ENCODE measurements at places on chromosomes 11 and 22.

- DNase-seq: no peak
Observed at GRCh38 chr11:94665116-94665659, 98.0 kb downstream of the PIWIL4 start.

DNA sequence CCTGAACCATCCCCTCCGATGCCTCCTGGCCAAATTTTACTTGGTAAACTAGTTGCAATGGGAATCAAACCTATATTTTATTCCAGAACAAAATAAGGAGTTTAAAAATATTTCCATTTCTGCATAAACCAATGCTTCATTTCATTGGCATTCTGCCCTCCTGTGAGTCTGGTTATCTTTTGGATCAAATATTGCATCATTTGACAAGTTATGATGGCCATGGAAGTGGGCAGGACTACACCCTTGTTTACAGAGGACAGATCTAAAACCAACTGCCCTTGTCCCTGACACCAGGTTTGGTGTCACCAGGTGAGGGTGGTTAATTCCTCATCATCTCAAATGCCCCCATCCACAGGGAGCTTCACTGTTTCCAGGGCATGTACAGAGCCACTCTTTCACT lies 28.2 kb upstream of the E2F8 start:
- DNase-seq: no peak

- DNase-seq: no peak
Observed at GRCh38 chr11:134414766-134415765, 3.0 kb upstream of the B3GAT1 start.

- no peak for DNase-seq
Observed at GRCh38 chr22:41989246-41989645, 9.3 kb upstream of the WBP2NL start.

DNA sequence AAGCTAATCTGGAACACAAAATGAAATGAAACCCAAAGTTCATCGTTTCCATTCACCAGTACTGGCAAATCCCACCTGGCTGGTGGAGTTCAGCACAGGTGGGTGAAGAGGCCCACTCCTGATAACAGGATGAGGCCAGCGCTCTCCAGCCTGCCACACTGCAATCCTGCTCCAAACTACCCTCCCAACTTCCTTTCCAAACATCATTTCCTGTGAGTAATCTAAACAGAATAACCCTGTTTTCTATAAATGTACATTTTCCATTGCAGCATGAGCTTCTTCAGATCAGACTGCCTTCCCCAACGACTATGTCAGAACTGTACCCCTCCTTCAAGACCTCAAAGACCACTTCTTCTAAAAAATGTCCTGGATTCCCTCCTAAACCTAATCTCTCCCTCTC lies 15.9 kb upstream of the NFRKB start:
- DNase-seq: no peak

- DNase-seq: no peak
Observed at GRCh38 chr11:132858223-132858622, 674.1 kb downstream of the OPCML start.

DNA sequence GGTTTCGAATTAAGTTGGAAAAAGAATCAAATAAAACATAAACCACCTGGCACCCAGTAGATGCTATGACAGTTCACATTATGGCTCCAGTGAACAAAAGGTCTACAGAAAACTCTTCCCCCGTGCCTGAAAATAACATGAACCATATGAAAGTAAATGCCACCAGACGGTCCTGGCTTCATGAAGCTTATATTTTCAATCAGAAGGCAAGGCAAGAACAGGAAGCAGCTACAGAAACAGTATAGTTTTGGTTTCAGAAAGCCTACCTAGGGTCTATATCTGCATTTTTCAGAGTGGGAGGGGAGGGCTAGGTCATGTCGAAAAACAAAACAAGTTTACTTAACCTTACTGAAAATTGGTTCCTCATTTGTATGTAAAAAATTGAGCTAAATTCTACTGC lies 9.8 kb downstream of the RAB30 start:
- DNase-seq: no peak

- no peak for DNase-seq
Observed at GRCh38 chr11:42779555-42779954, 532.2 kb upstream of the API5 start.

- DNase-seq: no peak
Observed at GRCh38 chr22:22825213-22825593, 62.4 kb upstream of the IGLL5 start.

- no peak for DNase-seq
Observed at GRCh38 chr22:21682385-21683175, 16.8 kb downstream of the PPIL2 start.

- DNase-seq: no peak
Observed at GRCh38 chr22:49993649-49994360, 18.8 kb downstream of the IL17REL start.

GRCh38 chr11:28114731-28115130 lies 6.5 kb downstream of the METTL15 start:
- no peak for DNase-seq

- DNase-seq: no peak
Observed at GRCh38 chr11:41459465-41460401, at the start of gene LRRC4C. Gene LRRC4C, minus strand, starts transcription at chr11:41459652.

Measured in stimulated activated CD8-positive, alpha-beta memory T cell treated with anti-CD3 and anti-CD28 coated beads, Interleukin-15, amount 100 ng/mL, for 48 hours (primary cell).